Activated naive CD8-positive, alpha-beta T cell treated with anti-CD3 and anti-CD28 coated beads, Interleukin-2, amount 10 ng/mL, durations not matched to agents 7 days and 5 days (primary cell): ENCODE measurements at places on chromosomes 2 and 18. TPM values are rescaled to one million over a fixed set of nuclear protein-coding genes. Genes with fewer than 3 reads are reported as not detected.

The HOXD4 gene
- total RNA-seq = not detected

The SLC30A3 gene
- 0.34 TPM for total RNA-seq

The GCKR gene
- not detected for total RNA-seq

The SRD5A2 gene
- total RNA-seq = not detected

The CDH19 gene
- total RNA-seq = not detected

The COLEC12 gene
- 0.06 TPM for total RNA-seq

The TTN gene
- total RNA-seq = 13.5 TPM

The NDC80 gene
- 67.0 TPM for total RNA-seq

The KATNAL2 gene
- total RNA-seq = 0.58 TPM

The SGPP2 gene
- total RNA-seq = 0.89 TPM

The SH3RF3 gene
- 0.31 TPM for total RNA-seq

The GKN2 gene
- not detected for total RNA-seq

The HK2 gene
- total RNA-seq = 39.8 TPM

The ADCYAP1 gene
- total RNA-seq = not detected

The PLCD4 gene
- 0.64 TPM for total RNA-seq

The TGFBRAP1 gene
- 19.3 TPM for total RNA-seq

The CCDC74A gene
- total RNA-seq = 4.8 TPM

The GPAT2 gene
- total RNA-seq = 15.0 TPM

The REG3A gene
- total RNA-seq = not detected

The EVX2 gene
- not detected for total RNA-seq

The SLC14A1 gene
- total RNA-seq = 3.1 TPM

The EN1 gene
- not detected for total RNA-seq

The CPLX4 gene
- total RNA-seq = not detected

The SLC19A3 gene
- not detected for total RNA-seq

The SFT2D3 gene
- 7.5 TPM for total RNA-seq

The OTOS gene
- total RNA-seq = not detected

The OSR1 gene
- not detected for total RNA-seq

The SLC9A4 gene
- total RNA-seq = 0.06 TPM

The KCNS3 gene
- total RNA-seq = not detected

The ANKRD36C gene
- 87.0 TPM for total RNA-seq

The CYP26B1 gene
- total RNA-seq = not detected

The STPG4 gene
- total RNA-seq = 0.19 TPM

The KCNE4 gene
- total RNA-seq = not detected

The MTA3 gene
- total RNA-seq = 36.2 TPM

The GAREM2 gene
- total RNA-seq = 4.1 TPM

The PRSS56 gene
- not detected for total RNA-seq

The SMCHD1 gene
- total RNA-seq = 171 TPM

The RTP5 gene
- 0.60 TPM for total RNA-seq

The ABCA12 gene
- total RNA-seq = not detected
